Ammon's horn (tissue), 1 donor: ENCODE measurements at places on chromosomes 4 and X.

DNA sequence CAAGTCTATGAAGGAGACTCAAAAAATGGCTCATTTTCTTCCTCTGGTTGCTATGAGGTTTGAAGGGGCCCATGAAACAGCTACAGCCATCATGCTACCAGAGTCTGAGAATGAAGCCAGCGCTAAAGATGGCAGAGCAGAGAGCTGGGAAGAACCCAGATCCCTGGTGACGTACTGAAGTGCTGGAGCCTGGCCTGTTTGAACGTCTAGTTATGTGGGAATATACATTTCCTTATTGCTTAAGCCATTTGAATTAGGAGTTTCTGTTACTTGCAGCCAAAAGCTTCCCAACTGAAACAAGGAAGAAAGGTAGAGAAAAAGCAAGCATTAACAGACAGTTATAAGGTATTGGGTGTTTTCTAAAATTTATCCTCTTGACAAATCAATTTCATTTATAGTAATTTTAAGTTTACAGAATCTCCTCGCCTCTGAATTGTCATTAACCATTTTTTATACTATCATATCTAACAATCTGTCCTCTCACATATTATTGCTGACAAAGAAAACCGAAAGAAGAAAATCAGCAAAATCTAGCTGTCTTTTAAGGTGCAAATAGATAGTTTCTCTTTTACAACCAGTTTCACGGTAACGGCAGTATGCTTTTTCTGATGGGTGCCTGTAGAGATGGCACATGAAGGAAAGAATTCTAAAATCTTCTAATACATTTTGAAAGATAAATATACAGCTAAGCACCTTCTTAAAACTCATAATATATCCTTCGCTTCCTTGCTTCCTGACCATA, 8.9 kb upstream of the COQ2 start:
- DNase-seq = no peak

- DNase-seq = no peak
These were observed 151.8 kb downstream of the SPATA18 start for GRCh38 chr4:52202931-52203330.

GRCh38 chr4:126486377-126486776, 1146.4 kb upstream of the INTU start:
- no peak for DNase-seq

GRCh38 chr4:13093170-13093569, 391.0 kb downstream of the RAB28 start:
- DNase-seq = no peak

- no peak for DNase-seq
These were observed 387.2 kb upstream of the GATB start for GRCh38 chr4:152148057-152148456.

- no peak for DNase-seq
These were observed 765 bp upstream of the DGKK start for GRCh38 chrX:50471390-50471789.

GRCh38 chr4:108244606-108245005, 75.9 kb upstream of the LEF1 start:
- DNase-seq = no peak

DNA sequence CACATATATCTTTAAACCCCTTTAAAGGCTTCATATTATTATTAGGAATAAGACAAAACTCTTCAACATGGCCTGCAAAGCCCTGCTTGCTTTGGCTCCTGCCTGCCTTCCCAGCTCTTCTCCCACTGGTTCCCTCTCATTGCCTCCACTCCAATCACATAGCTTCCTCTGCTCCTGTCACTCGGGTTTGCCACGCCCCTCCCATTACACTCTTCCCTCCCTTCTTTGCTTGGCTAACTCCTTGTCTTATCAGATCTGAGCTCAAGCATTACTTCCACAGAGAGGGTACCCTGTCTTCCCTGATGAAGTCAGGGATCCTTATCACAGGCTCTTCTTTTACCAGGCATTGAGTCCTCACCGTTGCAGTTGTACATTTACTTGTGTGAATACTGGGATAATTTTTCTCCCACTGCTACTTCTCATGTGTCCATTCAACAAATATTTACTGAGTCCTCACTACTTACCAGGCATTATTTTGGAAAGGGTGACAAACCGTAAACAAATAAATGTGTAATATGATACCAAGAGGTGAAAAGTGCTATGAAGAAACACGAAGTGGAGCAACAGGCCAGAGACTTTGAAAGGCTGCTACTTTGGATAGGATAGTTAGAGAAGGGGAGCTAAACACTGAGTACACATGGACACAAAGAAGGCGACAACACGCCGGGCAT, 3.2 kb upstream of the VGLL1 start:
- no peak for DNase-seq

- no peak for DNase-seq
These were observed 37.9 kb upstream of the RAP2C start for GRCh38 chrX:132257116-132257515.

DNA sequence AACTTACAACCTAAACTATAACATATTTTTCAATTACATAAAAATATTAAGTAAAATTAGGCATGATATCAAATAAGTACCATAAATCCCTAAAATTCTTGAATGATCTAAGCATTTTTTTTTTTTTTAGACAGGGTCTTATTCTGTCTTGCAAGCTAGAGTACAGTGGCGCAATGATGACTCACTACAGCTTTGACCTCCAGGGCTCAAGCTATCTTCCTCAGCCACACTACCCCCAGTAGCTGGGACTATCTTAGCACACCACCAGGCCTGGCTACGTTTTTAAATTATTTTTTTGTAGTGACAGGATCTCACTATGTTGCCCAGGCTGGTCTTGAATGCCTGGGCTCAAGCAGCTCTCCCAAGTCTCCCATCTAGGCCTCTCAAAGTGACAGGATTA, 1042.3 kb downstream of the FSTL5 start:
- no peak for DNase-seq

- DNase-seq = no peak
These were observed 552.7 kb upstream of the TENM3 start for GRCh38 chr4:181690498-181690897.

DNA sequence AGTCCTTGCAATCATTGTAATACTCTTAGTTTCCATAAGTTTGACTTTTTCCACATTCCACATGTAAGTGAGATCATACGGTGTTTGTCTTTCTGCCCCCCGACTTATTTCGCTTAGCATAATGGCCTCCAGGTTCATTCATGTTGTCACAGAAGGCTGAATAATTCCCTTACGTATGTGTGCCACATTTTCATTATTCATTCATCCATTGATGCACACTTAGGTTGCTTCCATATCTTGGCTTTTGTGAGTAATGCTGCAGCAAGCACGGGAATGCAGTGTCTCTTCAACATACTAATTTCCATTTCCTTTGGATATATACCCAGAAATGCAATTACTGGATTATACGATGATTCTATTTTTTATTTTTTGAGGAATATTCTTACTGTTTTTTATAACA, 22.0 kb upstream of the VEGFC start:
- DNase-seq = no peak

GRCh38 chr4:18366892-18367291, 345.3 kb upstream of the LCORL start:
- DNase-seq = no peak

GRCh38 chr4:145716200-145716599, 36.3 kb downstream of the C4orf51 start:
- no peak for DNase-seq

DNA sequence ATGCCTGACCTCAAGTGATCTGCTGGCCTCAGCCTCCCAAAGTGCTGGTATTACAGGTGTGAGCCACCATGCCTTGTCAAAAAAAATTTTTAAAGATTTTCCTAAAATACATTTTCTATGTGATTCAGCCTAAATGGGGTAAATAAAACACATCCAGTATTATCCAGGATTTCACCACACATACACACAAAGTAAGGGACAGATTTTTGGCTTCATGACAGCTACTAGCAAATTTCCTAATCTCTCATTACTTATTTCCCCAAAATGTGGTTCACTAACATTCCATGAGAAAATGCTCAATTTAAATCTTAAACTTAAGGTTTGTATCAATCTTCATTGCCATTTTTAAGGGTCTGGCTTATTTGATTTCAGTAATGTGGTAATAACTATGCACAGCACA, 348.5 kb upstream of the INTU start:
- DNase-seq = peak; percentile 6

DNA sequence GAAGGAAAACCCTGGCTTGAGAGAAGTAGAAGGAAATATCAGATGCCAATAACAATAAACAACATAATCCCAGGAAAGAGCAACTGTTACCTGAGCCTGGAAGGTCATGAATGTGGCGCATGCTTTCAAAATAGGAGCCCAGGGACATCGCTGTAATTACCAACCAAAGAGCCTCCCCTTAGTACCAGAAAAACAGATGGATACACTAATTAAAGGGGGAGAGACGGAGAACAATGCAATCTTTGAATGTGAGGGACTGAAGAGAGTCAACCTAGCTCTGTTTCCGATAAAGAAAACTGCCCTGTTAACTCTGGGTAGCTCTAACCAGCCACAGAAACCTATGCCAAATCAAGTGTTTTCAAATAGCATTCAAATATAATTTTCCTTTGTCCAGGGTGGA, 161.4 kb downstream of the ENOX2 start:
- no peak for DNase-seq

- no peak for DNase-seq
These were observed 41.8 kb downstream of the PALLD start for GRCh38 chr4:168538632-168539031.

DNA sequence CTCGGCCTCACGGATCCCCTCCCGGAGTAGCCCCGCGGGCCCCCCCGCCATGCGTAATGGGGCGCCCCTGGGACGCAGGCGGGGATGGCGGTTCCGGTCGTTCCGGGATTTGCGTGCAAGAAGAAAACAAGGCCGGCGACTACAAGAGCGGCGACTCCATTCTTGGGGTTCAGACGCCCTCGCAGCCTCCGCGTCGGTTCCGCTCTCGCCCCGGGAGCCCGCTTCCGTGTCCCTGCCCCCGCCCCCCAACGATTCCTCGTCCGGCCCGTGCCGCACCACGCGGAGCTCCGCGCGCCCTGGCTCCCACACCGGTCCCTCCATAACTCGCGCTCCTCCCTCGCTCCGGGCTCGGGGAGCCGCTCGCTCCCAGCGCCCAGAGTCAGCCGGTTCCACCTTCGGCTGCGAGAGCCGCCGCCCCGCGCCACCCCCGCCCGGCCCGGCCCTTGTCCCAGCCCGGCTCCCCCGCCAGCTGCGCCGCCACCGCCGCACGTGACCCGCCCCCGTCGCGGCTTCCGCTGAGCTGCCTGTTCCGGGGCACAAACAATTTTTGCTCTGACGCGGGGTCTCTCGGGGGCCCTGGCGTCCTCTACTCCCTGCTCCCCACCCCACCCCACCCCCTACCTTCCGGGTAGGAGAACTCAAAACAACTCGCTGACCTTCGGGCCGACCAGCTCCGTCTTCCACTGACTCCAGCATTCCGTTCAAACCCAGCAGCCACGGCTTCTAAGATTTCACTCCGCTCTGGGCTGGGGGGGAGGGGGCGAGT, 78.8 kb upstream of the BCOR start:
- DNase-seq = no peak

GRCh38 chr4:54393243-54393642, 164.2 kb downstream of the PDGFRA start:
- no peak for DNase-seq

- no peak for DNase-seq
These were observed 15.4 kb upstream of the MAGED1 start for GRCh38 chrX:51878056-51878455.
